NCI-H1436 (cell line): ENCODE measurements at places on chromosomes 7 and 10.
A peak's percentile ranks its signal among the peaks of the same experiment; 100 is the strongest.

- peak; percentile 58 for DNase-seq
These were observed 4.3 kb downstream of the HOXA10 start for GRCh38 chr7:27169658-27170425.

- DNase-seq: no peak
These were observed 63.6 kb upstream of the SFMBT2 start for GRCh38 chr10:7474388-7474787.

- DNase-seq: no peak
These were observed 5.2 kb upstream of the RHEB start for GRCh38 chr7:151524845-151525244.

DNA sequence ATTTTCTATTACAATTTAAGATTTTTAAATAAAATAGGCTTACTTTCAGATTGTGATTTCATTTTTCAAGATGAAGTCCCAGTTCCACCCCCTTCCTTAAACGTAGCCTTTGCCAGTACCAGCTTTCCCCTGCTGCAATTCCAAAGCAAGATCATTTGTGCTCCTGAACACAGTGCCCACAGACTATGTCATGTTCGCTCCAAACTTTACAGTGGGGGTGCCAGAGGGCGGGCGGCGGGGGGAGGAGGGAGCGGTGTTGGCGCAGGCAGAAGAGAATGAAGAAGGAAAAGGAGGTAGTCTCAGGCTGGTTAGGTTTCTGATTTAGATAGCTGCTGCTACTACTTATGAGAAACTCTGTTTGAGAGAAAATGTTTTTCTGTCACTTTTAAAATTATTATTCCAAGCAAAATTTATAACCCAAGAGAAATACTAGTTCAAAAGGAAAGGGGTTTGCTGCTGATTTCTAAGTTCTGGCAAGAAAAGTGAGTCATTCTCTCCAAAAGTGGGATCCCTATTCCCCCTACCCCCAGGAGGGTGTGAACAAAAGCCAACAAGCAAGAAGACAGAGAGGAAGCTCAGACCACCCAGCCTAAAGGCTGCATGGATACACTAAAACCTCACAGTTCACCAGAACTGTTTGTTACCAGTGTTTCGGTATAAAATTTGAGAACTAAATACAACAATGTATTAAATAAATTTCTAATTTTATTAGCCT, 109.6 kb downstream of the SRPK2 start:
- DNase-seq: no peak

DNA sequence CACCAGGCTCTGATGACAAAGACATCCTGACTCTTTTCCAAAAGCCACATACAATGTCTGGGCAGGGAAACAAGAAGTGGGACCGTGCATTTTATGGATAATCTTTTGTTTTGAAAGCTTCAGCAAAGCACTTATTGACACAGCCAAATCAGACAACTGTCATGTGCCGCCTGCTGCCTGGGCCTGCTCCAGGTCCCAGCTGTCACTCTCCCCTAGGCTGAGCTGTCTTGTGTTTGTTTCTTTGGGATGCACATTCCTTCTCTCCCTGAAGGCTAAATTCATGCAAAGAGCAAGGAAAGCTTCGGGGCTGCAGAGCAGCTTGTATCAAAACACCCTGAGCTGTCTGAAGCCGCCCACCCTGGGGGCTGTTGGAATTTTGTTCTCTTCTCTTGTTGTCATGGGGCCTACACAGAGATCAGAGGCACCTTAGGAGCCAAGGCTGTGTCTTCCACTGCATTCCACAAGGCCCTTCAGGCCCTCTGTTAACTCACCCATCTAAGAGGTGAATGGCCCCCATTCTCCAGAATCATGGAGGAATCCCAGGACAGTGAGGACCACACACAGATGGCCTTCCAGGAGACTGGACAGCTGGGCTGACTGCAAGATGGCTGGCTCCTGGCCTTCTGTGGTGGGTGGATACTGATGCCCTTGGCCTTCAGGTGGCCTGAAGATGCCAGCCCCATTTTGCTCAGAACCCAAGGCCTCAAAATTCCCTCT, 17.8 kb upstream of the SLC18A2 start:
- DNase-seq: no peak

DNA sequence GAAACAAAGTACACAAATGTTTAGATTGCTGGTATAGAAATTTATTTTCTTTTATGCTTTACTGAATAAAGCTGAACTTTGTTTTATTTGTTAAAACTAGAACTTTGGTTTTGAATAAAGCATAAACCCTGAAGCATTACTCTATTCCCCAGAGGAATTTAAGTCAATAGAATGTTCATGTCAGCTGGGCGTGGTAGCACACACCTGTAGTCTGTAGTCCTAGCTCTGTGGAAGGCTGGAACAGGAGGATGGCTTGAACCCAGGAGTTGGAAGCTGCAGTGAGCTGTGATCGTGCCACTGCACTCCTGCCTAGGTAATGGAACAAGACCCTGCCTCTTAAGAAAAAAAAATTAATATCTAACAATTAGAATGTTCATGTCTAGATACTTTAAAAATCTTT, 139.0 kb upstream of the ASAH2 start:
- DNase-seq: no peak
